ENCODE measurements at places on chromosomes 11 and 22.

DNA sequence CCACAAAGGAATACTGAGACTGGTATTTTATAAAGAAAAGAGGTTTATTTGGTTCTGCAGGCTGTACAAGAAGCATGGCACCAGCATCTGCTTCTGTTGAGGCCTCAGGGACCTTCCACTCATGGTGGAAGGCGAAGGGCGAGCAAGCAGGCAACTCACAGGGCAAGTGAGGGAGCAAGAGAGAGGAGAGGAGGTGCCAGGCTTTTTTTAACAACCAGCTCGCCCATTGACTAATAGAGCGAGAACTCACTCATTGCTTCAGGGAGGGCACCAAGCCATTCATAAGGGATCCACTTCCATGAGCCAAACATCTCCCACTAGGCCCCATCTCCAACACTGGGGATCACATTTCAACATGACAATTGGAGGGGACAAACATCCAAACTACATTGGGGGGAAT is 1.2 kb downstream of the PTS start:
- H3K4me3 ChIP-seq: peak overlapping the region; percentile 86
- peaks cover 17% of the 10 kb centered on the region for H3K4me1 ChIP-seq
- H3K27me3 ChIP-seq: no peaks in the 10 kb centered on the region
- peak overlapping the region; percentile 98 for H3K27ac ChIP-seq
- DNase-seq: no peak

GRCh38 chr22:43253839-43254238 is 66.9 kb upstream of the TTLL12 start:
- H3K4me1 ChIP-seq: peaks cover 15% of the 10 kb centered on the region
- H3K27me3 ChIP-seq: no peaks in the 10 kb centered on the region
- no peak overlapping the region for H3K4me3 ChIP-seq

- no peak overlapping the region for H3K27ac ChIP-seq
- H3K36me3 ChIP-seq: peaks cover 77% of the 10 kb centered on the region
- DNase-seq: no peak
- no peak overlapping the region for H3K4me3 ChIP-seq
- H3K27me3 ChIP-seq: no peaks in the 10 kb centered on the region
Measured at GRCh38 chr11:93729129-93729616, 12.1 kb downstream of the TAF1D start.

GRCh38 chr22:29860006-29860766 is 22.1 kb upstream of the ASCC2 start:
- H3K4me3 ChIP-seq: no peak overlapping the region
- no peaks in the 10 kb centered on the region for H3K4me1 ChIP-seq
- no peak for DNase-seq
- H3K27me3 ChIP-seq: no peaks in the 10 kb centered on the region
- H3K27ac ChIP-seq: no peak overlapping the region

DNA sequence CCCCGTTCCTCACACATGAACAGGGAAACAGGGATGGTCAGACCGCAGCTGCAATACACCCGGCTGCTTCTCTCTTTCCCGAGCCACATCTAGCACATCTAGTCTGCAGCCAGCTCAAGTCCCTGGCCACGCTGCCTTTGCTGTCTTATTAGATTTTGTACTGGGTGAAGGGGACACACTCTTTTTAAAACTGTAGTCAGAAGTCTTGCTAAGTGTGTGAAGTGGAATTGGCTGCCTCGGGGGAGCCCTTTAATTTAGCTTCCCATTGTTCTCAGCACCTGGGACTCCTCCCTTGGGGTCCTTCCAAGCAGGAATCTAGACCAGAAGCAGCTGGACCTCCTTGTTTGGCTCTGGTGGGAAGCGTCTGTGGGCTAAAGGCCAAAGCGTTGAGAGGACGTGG is 420.0 kb downstream of the CTTN start:
- H3K4me3 ChIP-seq: no peak overlapping the region
- H3K27me3 ChIP-seq: peaks cover 31% of the 10 kb centered on the region
- H3K27ac ChIP-seq: no peak overlapping the region
- no peak for DNase-seq
- no peaks in the 10 kb centered on the region for H3K36me3 ChIP-seq
- H3K4me1 ChIP-seq: no peaks in the 10 kb centered on the region

DNA sequence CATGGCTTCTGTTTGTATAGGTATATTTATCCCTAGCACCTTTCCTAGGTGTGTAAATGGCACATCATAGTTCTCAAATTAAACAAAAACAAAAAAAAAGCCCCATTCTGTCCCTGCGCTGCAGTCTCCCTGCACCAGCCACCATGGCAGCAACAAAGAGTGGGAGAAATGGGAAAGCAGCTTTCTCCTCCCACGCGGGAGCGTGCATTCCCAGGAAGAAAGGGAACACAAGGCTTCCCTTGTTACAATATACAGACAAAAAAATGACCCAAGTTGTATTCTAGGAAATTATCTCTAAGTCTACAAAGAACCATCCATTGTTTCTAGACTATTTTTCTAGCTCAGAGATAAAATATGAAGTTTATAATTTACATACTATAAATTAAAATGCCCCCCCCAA is 16.1 kb upstream of the TMPRSS5 start:
- DNase-seq: no peak
- no peaks in the 10 kb centered on the region for H3K36me3 ChIP-seq
- no peak overlapping the region for H3K27ac ChIP-seq
- no peaks in the 10 kb centered on the region for H3K4me1 ChIP-seq

GRCh38 chr11:122100756-122101080 is 15.3 kb downstream of the BLID start:
- no peaks in the 10 kb centered on the region for H3K36me3 ChIP-seq
- no peak for DNase-seq
- no peak overlapping the region for H3K27ac ChIP-seq
- peak overlapping the region; percentile 17 for H3K4me3 ChIP-seq

DNA sequence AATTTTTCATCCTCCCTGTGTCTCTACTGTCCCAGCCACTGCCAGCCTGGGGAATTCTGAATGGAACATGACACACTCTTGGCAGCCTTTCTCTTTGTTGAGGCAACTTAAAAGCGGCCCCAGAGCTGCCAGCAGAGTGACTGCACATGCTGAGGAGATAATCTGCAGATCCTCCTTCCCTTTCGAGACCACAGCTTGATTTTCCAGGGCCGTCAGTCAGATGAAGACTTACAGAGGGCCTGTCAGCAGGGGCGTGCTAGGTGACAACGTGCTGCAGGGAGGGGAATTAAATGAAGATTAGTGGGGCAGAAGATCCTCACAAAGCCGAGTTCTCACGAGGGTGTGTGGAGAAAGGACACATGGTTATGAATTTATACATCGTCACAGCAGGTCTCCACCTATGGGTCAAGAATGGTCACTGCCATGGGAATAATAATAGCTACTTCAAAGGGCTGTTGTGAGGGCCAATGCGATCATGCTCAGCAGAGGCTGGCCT is 193.5 kb upstream of the PITPNB start:
- peaks cover 24% of the 10 kb centered on the region for H3K27me3 ChIP-seq
- no peaks in the 10 kb centered on the region for H3K36me3 ChIP-seq
- H3K4me3 ChIP-seq: no peak overlapping the region
- no peak for DNase-seq

- no peaks in the 10 kb centered on the region for H3K27me3 ChIP-seq
- H3K27ac ChIP-seq: no peak overlapping the region
- peaks cover 2% of the 10 kb centered on the region for H3K36me3 ChIP-seq
- DNase-seq: no peak
- H3K4me1 ChIP-seq: peaks cover 10% of the 10 kb centered on the region
Measured at GRCh38 chr11:46949297-46949696, 12.7 kb downstream of the CSTPP1 start.

DNA sequence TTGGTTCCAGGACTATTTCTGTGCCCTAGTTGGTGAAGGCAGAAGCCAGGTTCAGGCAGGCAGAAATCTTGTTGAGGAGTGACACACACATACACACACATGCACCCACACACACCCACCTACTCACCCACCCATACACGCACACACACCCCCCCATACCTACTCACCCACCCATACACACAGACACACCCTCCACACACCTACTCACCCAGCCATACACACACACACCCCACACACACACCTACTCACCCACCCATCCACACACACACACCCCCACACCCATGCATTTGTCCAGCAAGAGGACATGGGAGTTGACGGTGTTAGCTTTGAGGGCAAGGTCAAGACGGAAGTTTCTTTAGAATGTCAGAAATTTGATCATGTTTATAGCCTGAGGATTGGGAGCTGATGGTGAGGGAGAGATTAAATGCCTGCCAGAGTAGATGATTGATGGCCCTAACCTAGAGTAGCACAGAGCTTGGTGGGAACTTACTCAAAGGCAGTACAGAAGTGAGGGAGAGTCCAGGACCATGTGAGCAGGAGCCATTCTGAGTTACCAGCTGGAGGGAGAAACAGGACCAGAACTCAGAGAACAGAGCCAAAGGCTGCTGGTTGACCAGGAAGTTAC is 68.9 kb downstream of the CYB5R2 start:
- H3K4me1 ChIP-seq: no peaks in the 10 kb centered on the region
- no peaks in the 10 kb centered on the region for H3K36me3 ChIP-seq
- DNase-seq: no peak
- H3K4me3 ChIP-seq: no peak overlapping the region
- no peaks in the 10 kb centered on the region for H3K27me3 ChIP-seq

GRCh38 chr11:1131033-1131911 is 26.5 kb upstream of the MUC5AC start:
- no peak for DNase-seq
- H3K4me3 ChIP-seq: no peak overlapping the region
- H3K27me3 ChIP-seq: peaks cover 42% of the 10 kb centered on the region
- no peaks in the 10 kb centered on the region for H3K4me1 ChIP-seq
- H3K36me3 ChIP-seq: no peaks in the 10 kb centered on the region

GRCh38 chr22:50268655-50269113 is 1.5 kb downstream of the MAPK11 start:
- no peaks in the 10 kb centered on the region for H3K36me3 ChIP-seq
- H3K4me1 ChIP-seq: peaks cover 6% of the 10 kb centered on the region
- no peak overlapping the region for H3K27ac ChIP-seq
- peak overlapping the region; percentile 66 for H3K4me3 ChIP-seq

GRCh38 chr11:8234425-8234821 is 29.3 kb downstream of the LMO1 start:
- no peak for DNase-seq
- H3K36me3 ChIP-seq: peaks cover 1% of the 10 kb centered on the region
- peaks cover 5% of the 10 kb centered on the region for H3K4me1 ChIP-seq
- H3K27me3 ChIP-seq: peaks cover 20% of the 10 kb centered on the region
- H3K27ac ChIP-seq: peak overlapping the region; percentile 33
- H3K4me3 ChIP-seq: no peak overlapping the region

GRCh38 chr22:37792494-37792893 is 15.2 kb upstream of the GCAT start:
- no peak overlapping the region for H3K4me3 ChIP-seq
- H3K36me3 ChIP-seq: no peaks in the 10 kb centered on the region
- no peak overlapping the region for H3K27ac ChIP-seq
- H3K27me3 ChIP-seq: no peaks in the 10 kb centered on the region
- no peaks in the 10 kb centered on the region for H3K4me1 ChIP-seq

GRCh38 chr22:31475800-31476199 is 13.8 kb downstream of the EIF4ENIF1 start:
- H3K4me1 ChIP-seq: peaks cover 21% of the 10 kb centered on the region
- no peak for DNase-seq
- H3K36me3 ChIP-seq: peaks cover 56% of the 10 kb centered on the region
- H3K4me3 ChIP-seq: no peak overlapping the region
- H3K27me3 ChIP-seq: no peaks in the 10 kb centered on the region

- no peak overlapping the region for H3K4me3 ChIP-seq
- peaks cover 4% of the 10 kb centered on the region for H3K36me3 ChIP-seq
- no peak for DNase-seq
- no peak overlapping the region for H3K27ac ChIP-seq
Measured at GRCh38 chr11:125455851-125456250, 40.2 kb downstream of the FEZ1 start.

DNA sequence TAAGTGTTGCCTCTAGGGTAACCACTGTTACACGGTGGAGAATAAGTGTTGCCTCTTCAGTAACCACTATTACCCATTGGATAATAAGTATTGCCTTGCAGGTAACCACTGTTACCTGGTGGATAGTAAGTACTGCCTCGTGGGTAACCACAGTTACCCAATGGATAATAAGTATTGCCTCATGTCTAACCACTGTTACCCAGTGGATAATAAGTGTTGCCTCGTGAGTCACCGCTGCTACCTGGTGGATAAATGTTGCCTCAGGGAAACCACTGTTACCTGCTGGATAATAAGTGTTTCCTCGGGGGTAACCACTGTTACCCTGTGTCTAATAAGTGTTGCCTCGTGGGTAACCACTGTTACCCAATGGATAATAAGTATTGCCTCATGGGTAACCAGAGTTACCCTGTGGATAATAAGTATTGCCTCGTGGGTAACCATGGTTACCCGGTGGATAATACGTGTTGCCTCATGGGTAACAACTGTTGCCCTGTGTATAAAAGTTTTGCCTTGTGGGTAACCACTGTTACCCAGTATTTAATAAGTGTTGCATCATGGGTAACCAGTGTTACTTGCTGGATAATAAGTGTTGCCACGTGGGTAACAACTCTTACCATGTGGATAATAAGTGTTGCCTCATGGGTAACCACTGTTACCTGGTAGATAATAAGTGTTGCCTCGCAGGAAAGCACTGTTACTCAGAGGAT is 12.3 kb upstream of the NXPE4 start:
- no peaks in the 10 kb centered on the region for H3K4me1 ChIP-seq
- no peaks in the 10 kb centered on the region for H3K36me3 ChIP-seq
- DNase-seq: no peak
- H3K27ac ChIP-seq: no peak overlapping the region
- no peaks in the 10 kb centered on the region for H3K27me3 ChIP-seq
- H3K4me3 ChIP-seq: no peak overlapping the region

GRCh38 chr11:91664521-91664920 is 560.1 kb upstream of the FAT3 start:
- H3K27me3 ChIP-seq: no peaks in the 10 kb centered on the region
- no peaks in the 10 kb centered on the region for H3K4me1 ChIP-seq
- no peak overlapping the region for H3K4me3 ChIP-seq
- H3K27ac ChIP-seq: no peak overlapping the region

- H3K36me3 ChIP-seq: no peaks in the 10 kb centered on the region
- no peak overlapping the region for H3K4me3 ChIP-seq
Measured at GRCh38 chr11:26905368-26905767, 88.5 kb upstream of the FIBIN start.

DNA sequence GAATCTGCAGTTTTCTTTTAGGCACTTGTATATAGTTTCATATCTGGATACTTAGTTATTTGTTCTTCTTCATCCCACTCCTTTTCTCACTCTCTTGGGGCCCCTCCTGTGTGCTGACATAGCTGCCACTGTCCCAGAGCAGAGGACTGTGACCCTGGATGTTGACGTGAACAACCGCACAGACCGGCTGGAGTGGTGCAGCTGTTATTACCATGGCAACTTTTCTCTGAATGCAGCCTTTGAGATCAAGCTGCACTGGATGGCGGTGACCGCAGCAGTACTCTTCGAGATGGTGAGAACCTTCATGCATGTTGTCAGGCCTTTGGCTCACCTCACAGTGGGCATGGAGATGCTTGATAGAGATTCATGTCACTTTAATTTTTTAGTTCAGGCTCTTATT is 50.9 kb upstream of the YWHAH start:
- H3K36me3 ChIP-seq: peaks cover 33% of the 10 kb centered on the region
- DNase-seq: no peak
- no peak overlapping the region for H3K27ac ChIP-seq
- H3K27me3 ChIP-seq: no peaks in the 10 kb centered on the region
- H3K4me1 ChIP-seq: no peaks in the 10 kb centered on the region
- no peak overlapping the region for H3K4me3 ChIP-seq

- peaks cover 35% of the 10 kb centered on the region for H3K36me3 ChIP-seq
- peaks cover 13% of the 10 kb centered on the region for H3K4me1 ChIP-seq
- no peak for DNase-seq
- peak overlapping the region; percentile 75 for H3K27ac ChIP-seq
- no peak overlapping the region for H3K4me3 ChIP-seq
Measured at GRCh38 chr11:4060182-4060923, 34.2 kb upstream of the RRM1 start.
